ENCODE measurements at places on chromosomes 16 and 17.

- DNase-seq: no peak
Measured at GRCh38 chr17:49486012-49486641, 9.0 kb upstream of the NGFR start.

DNA sequence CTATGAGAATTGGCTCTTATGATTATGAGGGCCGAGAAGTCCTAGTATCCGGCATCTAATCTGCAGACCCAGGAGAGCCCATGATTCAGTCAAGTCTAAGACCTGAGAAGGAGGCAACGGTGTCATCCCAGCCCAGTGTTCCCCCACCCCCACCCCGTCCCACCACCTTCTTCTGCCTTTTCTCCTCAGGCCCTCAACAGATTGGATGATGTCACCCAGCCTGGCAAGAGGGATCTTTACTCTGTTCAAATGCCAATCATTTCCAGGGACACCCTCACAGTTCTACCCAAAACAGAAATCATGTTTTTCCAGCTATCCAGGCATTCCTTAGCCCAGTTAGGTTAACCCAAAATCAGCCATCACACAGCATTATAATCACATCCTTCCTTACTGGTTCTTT, 10.0 kb upstream of the GAA start:
- DNase-seq: no peak

- no peak for DNase-seq
Measured at GRCh38 chr17:78933025-78933958, 8.1 kb upstream of the TIMP2 start.

DNA sequence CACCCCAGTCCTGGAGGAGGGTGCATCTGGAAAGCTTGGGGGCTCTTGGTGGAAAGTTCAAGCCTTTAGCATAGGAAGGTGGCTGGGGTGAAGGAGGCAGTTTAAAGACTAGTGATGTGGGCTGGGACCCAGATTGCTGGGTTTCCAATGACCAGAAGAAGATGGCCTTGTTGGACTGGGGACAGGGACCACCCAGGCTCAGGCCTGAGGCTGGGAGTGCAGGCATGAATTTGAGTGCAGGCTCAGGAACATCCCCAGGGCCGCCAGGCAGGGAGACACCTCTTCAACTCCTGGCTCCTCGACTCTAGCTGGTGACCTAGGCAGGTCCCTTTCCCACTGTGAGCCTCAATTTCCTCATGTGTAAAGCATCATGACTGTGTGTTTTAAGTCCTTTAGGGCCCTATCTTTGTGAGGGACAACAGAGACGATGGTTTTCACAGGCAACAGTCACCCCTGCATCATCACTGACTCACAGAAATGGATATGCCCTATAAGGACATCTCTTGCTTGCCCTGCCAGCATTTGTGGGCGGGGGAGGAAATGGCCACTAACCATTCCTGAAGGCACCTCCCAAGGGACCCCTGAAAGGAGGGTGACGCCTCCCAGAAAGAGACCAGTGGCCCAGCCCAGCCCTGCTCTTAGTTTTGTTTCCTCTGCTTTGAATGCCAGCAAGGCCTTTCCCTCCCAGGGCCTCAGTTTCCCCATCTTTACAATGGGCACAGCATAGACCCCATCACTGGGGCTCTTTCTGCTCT, 11.1 kb downstream of the NLRC5 start:
- no peak for DNase-seq

DNA sequence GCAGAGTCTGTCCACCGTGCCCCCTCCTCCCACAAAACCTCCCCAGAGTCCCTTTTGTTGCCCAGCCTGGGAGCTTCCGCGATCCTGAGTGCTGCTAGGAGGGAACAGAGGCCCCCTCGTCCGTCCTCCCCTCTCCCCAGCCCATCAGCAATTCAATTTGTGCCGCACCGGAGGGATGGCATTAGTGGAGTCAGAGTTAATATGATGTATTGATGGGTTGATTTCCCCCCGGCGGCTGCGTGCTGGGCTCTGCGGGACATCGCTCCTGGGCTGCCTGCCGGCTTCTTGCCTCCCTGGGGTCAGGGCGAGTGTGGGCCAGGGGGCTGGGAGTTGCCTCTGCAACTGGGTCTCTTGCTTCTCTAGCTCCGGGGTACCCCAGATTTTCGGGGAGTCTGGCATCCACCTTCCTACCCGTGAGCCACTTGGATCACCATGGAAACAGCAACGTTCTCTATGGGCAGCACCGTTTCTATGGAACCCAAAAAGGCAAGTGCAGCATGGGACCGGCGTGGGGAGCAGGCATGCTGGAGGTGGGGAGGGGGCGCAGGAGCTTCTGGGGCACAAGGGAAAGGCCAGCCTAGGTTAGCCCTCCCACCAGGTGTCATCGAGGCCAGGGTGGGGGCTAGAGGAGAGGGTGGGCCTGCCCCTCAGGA, 42.9 kb downstream of the BAHCC1 start:
- no peak for DNase-seq

GRCh38 chr16:16001596-16002255, 52.3 kb downstream of the ABCC1 start:
- no peak for DNase-seq

All from memory B cell (primary cell).